ENCODE measurements at places on chromosomes 3 and 15.

DNA sequence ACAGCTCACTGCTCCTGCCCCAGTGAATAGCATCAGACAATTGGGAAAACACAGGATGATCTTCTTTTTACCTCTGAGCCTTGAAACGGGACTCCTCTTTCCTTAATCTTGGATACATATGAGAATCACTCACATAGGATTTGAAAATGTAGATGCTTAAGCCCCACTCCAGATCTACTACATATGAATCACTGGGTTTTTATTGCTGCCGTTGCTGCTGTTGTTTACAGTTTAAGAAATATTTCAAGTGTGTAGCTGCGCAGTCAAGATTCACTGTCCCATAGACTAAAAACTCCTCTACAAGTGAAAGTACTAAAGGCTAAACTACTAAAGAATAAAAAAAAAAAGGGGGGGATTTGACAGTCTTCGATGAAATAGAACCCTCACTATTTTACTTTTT is 765.9 kb downstream of the NTRK3 start:
- DNase-seq, result no peak

DNA sequence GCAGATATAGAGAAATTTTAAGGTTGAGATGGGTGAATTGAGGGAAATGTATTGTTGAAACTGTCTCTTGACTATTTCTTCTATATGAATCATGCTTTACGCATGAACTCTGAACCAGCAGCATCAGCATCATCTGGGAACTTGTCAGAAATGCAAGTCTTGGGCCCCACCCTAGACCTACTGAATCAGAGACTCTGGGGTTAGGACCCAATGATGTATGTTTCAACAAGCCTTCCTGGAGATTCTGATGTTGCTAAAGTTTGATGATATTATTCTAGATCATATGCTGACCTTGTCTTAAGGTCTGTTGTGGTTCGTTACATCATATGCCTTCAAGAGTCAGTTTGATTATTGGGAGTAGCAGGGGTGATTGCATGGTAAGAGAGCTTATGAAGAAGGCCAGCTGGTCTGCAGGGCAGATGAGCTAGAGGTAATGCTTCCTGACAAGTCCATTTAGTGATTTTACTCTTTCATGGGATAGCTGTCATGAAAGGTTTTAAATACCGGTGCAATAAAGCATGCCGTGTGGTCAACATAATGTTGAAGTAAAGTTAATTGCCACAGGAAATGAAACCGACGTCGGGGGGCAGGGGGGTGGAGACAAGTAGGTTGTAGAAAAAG is 152.4 kb upstream of the MRPL3 start:
- DNase-seq, result no peak

GRCh38 chr3:153673853-153674252 is 447.3 kb upstream of the ARHGEF26 start:
- DNase-seq, result no peak

DNA sequence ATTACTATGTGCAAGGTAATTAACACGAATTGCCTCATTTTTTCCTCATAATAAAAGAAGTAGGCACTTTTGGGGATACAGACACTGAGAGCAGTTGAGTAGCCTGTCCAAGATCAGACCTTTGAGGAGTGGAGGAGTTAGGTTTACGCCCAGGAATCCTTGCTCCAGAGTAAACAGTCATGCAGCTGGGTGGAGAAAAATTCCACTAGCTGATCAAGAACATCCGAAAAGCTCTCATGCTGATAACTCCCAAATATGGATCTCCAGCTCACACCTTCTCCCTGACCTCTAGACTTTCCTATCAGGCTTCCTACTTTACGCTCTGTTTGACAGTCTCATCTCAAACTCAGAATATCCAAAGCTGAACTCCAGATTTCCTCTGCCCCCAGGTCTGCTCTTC is 53.3 kb downstream of the ST6GAL1 start:
- DNase-seq, result no peak

GRCh38 chr15:68220489-68220888 is 9.0 kb downstream of the CLN6 start:
- DNase-seq, result no peak

- DNase-seq, result no peak
Observed at GRCh38 chr15:63145426-63145825, 11.9 kb downstream of the RPS27L start.

- no peak for DNase-seq
Observed at GRCh38 chr3:44955917-44956316, 20.1 kb downstream of the ZDHHC3 start.

GRCh38 chr15:20346082-20346805 is 195.4 kb downstream of the GOLGA6L6 start:
- DNase-seq, result no peak
